ENCODE measurements at places on chromosomes 16 and 17.

- no peak for DNase-seq
These were observed 27.1 kb downstream of the USP10 start for GRCh38 chr16:84726669-84727467.

DNA sequence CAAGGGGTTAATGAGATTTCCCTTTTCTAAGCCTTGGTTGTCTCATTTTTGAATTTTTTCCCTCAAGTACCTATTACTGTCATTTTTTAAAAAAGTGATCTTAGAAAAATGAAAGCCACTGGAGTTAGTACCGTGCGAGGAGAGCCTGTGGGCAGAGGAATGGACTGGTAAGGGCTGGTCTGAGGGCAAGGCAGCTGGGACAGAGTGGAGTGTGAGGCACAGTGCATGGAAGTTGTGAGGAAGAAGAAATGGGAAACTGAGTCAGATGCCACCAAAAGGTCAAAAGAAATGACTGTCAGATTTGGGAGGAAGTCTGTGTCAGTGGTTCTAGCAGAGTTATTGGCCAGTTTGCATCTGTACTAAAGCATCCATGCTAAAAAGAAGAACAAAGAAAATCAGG lies 8.2 kb downstream of the RASD1 start:
- DNase-seq, result no peak

- no peak for DNase-seq
These were observed 2.7 kb upstream of the IRX5 start for GRCh38 chr16:54928016-54928356.

GRCh38 chr17:696369-696768 lies 18.3 kb downstream of the VPS53 start:
- no peak for DNase-seq

Measured in stimulated activated CD8-positive, alpha-beta memory T cell treated with anti-CD3 and anti-CD28 coated beads, Interleukin-7, amount 100 ng/mL, for 4 hours (primary cell).